Lower lobe of right lung (tissue), 2 donors: ENCODE measurements at places on chromosomes 11 and 22.
A peak's percentile ranks its signal among the peaks of the same experiment; 100 is the strongest.

GRCh38 chr11:128331317-128331716 is 256.0 kb downstream of the ETS1 start:
- no peak overlapping the region for H3K4me3 ChIP-seq
- H3K36me3 ChIP-seq = no peaks in the 10 kb centered on the region
- H3K4me1 ChIP-seq = peaks cover 23% of the 10 kb centered on the region
- no peak for DNase-seq
- H3K27ac ChIP-seq = no peak overlapping the region

DNA sequence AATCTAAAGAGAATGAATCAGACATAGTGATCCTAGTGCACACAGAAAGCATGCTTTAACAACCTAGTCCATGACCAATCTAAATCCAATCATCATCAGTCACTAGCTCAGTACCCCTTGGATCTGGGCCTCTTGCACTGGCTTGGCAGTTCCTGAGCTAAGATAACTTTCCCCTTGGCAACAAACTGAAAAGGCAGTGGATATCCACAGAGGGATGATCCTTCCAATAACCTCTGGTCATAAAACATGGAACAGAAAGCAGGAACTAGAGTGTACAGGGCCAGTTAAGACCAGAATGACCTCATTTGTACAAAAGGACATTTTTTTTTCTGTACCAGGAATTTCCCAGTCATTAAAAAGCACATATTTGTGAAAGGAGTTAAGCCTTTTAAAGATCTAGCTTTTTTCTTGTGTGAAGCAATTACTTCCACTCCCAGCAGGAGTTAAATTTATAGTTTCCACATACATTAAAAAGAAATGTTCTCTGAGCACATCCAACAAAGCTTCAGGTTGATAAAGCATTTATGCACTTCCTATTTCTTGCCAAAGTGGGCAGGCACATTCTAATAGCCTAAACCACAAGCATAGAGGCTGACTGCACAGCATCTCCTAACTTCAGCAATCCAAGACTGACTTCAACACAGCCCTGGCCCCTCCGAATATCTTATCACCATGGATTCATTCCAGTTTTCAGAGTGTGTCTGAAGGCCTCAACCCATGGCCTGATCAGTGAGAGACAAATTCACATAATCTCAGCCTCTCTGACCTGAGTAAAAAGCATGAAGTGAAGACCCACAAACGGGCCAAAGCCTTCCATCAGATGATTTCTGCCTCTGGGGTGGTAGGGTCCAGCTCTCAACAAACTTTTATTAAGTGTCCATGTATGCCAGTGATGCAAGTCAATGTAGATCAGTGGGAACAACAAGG is 29.9 kb downstream of the GUCY1A2 start:
- H3K36me3 ChIP-seq = no peaks in the 10 kb centered on the region
- peaks cover 3% of the 10 kb centered on the region for H3K4me1 ChIP-seq
- no peak for DNase-seq
- no peak overlapping the region for H3K4me3 ChIP-seq
- peak overlapping the region; percentile 19 for H3K27ac ChIP-seq

DNA sequence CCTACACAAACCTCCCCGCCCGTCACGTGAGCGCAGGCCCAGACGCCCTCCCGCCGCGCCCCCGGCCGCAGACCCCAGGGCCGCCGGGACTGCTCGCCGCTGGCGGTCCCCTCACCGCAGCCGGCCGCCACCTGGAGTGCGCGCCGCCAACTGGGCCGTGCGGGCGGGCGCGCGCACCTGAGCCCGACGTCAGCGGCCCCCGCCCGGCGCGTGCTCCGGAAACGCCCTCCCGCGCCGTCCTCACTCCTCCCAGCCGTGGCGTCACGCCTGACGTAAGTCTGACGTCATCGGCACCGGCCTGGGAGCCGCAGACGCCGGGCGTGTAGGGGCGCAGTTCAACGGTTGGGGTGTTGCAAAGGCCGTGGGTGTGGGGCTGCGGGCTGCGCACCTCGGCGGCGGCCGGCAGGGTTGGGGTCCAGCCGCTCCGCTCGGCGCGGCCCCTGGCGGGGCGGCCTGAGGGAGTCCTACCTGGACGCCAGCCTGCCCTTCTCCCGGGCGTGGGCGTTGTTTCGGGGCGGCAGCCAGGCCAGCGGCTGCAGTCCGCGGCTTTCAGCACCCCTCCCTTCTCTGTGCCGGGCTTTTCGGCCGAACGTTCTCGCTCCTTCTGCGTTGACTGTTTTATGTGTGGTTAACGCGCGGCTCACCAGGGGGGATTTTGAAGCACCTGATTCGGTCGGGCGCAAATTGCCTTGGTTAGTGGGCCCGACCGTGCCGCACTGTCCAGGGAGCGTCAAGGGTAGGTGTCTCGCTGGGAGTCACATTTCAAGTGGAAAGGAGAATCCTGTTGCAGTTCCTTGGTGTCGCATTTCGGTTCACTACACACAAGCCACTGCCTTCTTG is at the start of gene JOSD1:
JOSD1 (minus strand) TSS at position 155 of the 840 bp plus-strand sequence. CDS start 956 bp downstream, outside the sequence.
- H3K27ac ChIP-seq = peak within 1 kb of the TSS; percentile 98
- no peaks in the 10 kb centered on the region for H3K27me3 ChIP-seq
- H3K36me3 ChIP-seq = no peaks in the 10 kb centered on the region
- peak within 1 kb of the TSS; percentile 79 for H3K4me3 ChIP-seq
- DNase-seq = peak; percentile 96
- H3K4me1 ChIP-seq = peaks cover 56% of the 10 kb centered on the region

- H3K4me1 ChIP-seq = peaks cover 24% of the 10 kb centered on the region
- H3K36me3 ChIP-seq = no peaks in the 10 kb centered on the region
- no peaks in the 10 kb centered on the region for H3K27me3 ChIP-seq
- peak overlapping the region; percentile 73 for H3K27ac ChIP-seq
- H3K4me3 ChIP-seq = no peak overlapping the region
Observed at GRCh38 chr11:128424851-128425285, 162.5 kb downstream of the ETS1 start.

DNA sequence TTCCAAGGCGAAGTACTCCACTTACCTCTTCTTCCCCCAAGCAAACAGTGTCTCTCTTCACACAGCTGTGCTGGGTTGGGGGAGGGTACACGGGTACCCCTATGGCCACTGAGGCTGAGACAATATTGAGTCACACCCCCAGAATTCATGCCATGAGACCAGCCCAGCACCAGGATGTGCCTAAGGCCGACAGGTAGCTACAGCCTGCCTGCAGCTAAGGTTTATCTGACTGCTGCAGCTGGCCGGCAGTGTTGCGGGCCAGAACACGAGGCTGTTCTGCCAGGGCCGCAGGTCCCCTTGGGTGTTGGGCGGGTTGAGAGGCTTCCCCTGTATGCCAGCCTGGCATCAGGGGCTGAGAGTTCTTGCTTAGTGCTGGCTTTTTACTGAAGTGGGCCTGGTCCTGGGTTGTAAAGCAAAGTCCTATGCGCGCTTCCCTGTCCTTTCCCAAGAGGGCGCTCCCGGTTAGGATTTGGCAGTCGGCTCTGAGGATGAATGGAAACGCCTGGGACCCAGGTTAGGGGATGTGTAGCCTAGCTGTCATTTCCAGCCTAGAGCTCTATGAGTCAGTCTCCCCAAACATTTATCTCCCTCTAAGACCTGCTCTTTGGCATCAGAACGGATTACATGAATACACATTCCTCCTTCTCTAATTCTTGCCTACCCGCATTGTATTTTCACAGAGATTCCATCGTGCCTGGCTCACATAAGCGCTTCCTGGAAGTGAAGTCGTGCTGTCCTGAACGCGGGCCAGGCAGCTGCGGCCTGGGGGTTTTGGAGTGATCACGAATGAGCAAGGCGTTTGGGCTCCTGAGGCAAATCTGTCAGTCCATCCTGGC is 7.1 kb downstream of the USP18 start:
- H3K4me3 ChIP-seq = no peak overlapping the region
- H3K36me3 ChIP-seq = peaks cover 10% of the 10 kb centered on the region
- no peaks in the 10 kb centered on the region for H3K27me3 ChIP-seq
- H3K27ac ChIP-seq = no peak overlapping the region
